H7 (cell line): ENCODE measurements at places on chromosomes 6 and 20.
A peak's percentile ranks its signal among the peaks of the same experiment; 100 is the strongest.

DNA sequence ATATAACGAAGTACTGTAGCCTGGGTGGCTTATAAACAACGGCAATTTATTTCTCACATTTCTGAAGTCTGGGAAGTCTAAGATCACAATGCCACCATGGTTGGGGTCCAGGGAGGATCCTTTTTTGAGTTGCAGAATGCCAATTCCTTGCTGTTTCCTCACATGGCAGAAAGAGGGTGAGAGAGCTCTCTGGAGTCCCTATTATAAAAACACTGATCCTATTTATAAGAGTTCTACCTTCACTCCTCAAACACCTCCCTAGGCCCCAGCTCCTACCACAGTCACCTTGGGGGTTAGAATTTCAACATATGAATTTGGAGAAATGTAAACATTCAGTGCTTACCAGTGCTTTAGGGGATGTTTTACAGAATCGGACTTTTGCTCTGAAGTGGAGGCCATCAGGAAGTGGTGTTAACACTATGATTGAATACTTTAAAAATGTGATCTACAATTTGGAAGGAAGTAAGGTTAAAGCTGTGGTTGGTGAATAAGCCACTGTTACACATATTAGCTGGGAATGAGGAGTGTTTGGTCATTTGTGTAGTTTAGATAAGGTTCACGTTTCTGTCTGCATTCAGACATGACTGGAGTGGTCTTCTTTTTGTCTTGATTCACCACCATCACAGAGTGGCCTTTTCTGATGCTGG, 79.9 kb upstream of the SPTLC3 start:
- no peak for DNase-seq

DNA sequence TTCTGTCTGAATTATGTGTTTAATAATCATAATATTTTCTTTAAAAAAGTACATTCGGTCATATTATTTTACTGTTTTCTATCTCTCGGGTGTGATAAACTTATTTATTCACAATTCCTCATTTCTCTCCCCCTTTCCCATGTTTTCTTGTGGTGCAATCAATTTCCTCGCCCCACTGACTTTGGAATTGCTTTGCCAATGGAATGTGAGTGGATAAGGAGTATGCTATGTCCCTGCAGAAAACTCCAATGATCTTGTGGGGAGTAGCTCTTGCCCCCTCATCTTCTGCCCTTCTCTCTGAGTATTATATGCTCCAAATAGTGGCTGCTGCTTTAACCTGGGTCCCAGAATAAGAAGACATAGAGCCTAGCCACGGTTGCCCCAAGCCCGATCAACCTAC, 64.1 kb downstream of the HMGN3 start:
- DNase-seq = no peak

GRCh38 chr6:155530219-155530834, 74.7 kb upstream of the NOX3 start:
- peak; percentile 7 for DNase-seq

DNA sequence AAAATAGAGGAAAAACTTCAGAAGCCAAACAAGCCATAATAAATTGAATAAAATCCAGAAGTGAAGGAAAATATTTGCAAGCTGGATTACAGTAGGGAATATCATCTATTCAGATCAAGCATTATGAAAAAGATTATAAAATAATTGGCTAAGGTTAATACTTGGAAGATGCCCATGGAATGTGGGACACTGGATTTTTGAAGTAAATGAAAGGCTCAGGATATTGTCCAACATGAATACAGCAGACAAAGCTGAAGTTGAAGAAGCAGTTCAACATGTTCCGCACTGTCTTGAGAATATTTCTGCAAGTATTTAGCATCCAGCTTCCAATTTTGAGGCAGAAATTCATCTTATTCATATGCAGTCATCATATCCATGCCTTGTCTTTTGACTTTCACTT, 1278.4 kb upstream of the GJE1 start:
- no peak for DNase-seq

DNA sequence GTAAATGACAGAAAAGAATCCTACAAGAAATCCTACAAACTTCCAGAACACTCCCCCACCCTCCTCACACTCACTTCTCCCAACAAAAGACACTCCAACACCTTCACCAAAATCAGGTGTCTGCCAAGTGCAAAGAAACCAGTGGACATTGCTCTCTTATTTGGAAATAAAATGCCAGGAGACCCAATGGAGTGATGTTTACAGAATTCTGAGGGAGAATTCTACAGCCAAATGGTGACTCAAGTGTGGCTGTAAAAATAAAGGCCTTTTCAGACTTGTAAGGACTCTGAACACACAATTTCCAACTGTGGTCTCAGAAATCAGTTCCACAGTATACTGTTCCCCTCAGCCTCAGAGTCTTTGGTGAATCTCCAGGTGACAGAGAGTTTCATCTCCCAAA, 109.6 kb upstream of the CARMIL1 start:
- no peak for DNase-seq

DNA sequence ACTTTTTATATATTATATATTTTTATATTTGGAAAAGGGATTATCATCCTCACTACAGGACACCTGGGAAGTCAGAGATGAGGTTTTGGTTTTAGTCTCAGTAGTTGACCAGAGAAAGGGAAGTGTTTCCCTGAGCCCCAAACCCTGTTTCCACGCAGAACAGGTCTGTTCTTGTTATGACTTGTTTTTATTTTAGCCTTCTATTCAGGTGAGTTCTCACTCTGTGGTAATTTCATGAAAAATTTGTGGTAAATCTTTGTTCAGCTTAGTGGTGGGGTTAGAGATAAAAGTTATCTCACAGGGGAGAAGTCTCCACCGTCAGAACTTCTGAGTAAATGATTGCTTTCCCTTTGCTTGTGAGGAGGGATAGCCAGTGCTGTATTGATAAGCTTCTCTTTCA, 224.9 kb downstream of the FARS2 start:
- DNase-seq = no peak

GRCh38 chr6:45757443-45758130, 258.1 kb downstream of the CLIC5 start:
- no peak for DNase-seq

GRCh38 chr20:24959591-24960301, 10.7 kb downstream of the CST7 start:
- DNase-seq = no peak

DNA sequence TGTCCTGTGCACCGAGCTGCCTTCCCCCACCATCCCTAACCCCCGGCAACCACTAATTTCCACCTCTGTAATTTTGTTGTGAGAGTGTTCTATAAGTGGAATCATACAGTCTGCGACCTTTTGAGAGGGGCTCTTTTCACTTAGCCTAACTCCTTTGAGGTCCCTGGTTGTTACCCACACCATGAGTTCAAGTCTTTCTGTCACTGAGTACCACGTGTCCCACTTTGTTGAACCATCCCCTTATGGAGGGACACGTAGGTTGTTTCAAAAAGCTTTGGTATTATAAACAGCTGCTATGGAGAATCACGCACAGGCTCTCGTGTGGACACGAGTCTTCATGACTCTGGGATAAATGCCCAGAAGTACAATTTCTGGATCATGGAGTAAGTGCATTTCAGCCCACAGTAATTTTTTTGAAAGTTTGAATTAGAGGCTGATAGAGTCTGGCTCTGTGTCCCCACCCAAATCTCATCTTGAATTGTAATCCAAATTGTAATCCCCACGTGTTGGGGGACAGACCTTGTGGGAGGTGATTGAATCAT, 9.5 kb downstream of the FAM209B start:
- DNase-seq = no peak

DNA sequence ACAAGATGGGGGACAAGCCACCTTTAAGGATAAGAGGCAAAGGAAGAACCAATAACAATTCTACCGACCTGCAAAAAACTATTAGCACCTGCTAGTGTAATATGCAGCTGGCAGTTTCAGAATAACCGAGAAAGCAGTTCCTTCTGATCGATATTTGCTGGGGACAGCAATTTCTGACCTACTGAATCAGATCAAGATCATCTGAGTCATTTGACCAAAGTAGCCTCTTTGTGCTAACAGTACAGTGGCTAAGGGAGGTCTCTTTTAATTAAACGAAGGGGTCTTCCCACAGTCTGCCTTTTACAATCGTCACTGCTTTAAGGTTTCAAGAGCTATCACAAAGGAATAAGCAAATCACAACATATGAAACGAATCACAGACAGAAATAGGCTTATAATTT, 318.9 kb downstream of the BTBD9 start:
- no peak for DNase-seq

DNA sequence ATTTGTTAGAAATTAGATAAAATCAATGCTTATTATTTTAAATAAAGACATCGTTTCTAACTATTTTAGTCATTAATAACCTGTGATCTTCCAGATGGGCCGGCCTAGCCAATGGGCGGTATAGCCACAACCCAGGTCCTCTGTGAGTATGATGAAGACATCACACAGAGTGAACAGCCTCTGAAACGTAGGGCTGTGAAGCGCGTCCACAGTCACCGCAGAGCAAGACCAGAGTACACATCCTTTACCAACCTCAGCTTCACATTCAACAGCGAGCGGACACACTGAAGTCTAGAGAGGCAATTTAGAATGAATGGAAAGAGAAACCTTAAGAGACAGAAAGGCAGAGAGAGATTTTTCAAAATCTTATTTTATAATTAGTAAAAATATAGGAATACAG, 125.0 kb upstream of the RPS6KA2 start:
- DNase-seq = no peak

DNA sequence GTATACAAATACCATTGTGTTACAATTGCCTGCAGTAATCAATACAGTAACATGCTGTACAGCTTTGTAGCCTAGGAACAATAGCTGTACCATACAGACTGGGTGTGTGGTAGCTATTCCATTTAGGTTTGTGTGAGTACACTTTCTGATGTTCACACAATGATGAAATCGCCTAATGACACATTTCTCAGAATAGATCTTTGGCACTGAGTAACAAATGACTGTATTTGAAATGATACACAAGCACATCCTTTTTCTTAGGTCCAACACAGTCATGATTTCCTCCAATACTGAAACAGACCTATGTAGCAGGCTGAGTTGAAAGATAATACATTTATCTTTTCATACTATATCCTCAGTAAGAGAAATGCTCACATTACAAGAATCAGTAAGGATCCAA, 13.9 kb downstream of the KHDRBS2 start:
- DNase-seq = no peak

- peak; percentile 46 for DNase-seq
These were observed 445.4 kb upstream of the DEFB115 start for GRCh38 chr20:30811885-30812671.

DNA sequence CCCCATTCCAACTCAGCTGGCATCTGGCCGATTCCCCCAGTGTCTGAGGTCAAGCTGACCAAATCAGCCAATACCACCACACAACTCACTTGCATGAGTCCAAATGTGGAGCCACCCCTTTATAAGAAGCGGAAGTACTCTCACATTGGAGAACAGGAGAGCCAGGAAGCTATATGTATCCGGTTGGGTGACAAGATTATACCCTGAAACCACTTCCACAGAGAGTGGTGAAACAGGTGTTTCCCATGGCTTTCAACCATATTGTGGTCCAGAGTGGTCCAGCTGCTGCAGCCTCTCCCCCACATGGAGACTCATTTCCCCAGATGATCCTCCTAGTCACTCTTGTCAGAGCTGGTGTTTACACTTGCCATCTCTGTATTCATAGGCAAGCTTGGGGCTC, 24.0 kb upstream of the SERINC1 start:
- no peak for DNase-seq

GRCh38 chr20:51540580-51540979, 1.9 kb downstream of the NFATC2 start:
- DNase-seq = no peak

DNA sequence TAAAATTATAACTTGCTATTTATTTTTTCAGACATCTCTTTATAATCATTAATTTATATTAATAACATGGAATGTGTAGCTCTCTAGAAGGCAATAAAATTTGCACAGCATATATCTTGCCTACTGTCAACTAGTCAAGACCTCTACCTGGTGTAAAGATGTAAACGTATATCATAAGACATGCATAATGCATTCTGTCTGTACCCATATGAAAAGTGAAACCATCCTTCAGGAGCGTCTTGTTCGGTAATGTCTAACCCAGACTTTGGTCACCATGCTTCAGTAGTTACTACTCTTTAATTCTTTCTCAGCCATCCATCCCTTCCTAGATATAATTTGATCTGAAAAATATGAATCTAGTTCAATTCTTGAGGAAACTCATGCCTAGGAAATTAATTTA, 21.0 kb downstream of the CEP43 start:
- no peak for DNase-seq

DNA sequence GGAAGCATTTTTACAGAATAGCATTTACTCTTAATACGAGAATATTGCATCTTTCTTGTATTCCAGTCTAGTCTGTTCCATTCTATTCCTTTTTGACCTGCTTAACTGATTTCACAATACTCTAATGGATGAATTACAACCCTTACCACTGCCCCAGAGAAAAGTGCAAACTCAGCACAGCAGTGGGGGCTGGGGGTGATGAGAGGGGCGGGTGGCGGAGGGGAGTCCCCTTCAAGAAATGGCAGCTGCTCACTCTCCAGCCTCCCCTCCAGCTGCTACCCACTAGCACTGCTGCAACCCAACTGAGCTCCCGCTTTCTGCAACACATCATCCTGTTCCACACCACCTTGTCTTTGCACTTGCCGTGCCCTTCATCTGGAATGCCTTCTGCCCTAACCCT, 30.1 kb downstream of the PIM1 start:
- no peak for DNase-seq
